Lung (tissue), 17 donors: ENCODE measurements at places on chromosomes 11 and 22. TPM values are rescaled to one million over a fixed set of nuclear protein-coding genes. Genes with fewer than 3 reads are reported as not detected.
A peak's percentile ranks its signal among the peaks of the same experiment; 100 is the strongest.

DNA sequence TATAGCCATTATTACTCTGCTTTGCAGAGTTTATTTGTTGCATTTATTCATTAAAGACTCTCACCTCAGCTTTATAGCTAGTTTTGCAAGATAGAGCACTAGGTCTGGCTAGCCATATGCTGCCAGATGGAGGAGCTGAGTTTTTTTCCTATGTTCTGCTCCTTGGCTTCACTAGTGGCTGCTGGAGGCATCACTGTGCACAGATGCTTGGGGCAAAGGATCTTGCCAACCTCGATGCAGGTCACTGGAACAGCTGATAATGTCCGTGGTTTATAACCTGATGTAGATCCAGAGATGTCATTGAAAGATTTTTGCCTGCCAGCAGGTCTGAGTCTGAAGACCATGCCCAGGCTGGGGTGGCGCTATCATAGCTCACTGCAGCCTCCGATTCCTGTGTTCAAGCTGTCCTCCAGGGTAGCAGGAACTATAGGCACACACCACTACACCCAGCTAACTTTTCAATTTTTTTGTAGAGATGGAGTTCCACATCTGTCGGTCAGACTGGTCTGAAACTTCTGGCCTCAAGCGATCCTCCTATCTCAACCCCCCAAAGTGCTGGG lies 63.2 kb downstream of the PACS1 start:
- no peak overlapping the region for H3K4me3 ChIP-seq
- no peaks in the 10 kb centered on the region for H3K36me3 ChIP-seq
- DNase-seq: no peak
- H3K27me3 ChIP-seq: no peaks in the 10 kb centered on the region

TREH gene
- total RNA-seq: 0.17 TPM

SEC14L6 gene
- 3.4 TPM for total RNA-seq

- no peaks in the 10 kb centered on the region for H3K36me3 ChIP-seq
- no peaks in the 10 kb centered on the region for H3K27me3 ChIP-seq
- no peaks in the 10 kb centered on the region for H3K4me1 ChIP-seq
- no peak for DNase-seq
Measured at GRCh38 chr11:12229450-12230229, 119.2 kb downstream of the MICAL2 start.

GRCh38 chr22:49092716-49093115 lies 735.0 kb downstream of the BRD1 start:
- H3K27ac ChIP-seq: no peak overlapping the region
- no peaks in the 10 kb centered on the region for H3K27me3 ChIP-seq
- no peak overlapping the region for H3K4me3 ChIP-seq
- DNase-seq: no peak
- H3K36me3 ChIP-seq: no peaks in the 10 kb centered on the region
- no peaks in the 10 kb centered on the region for H3K4me1 ChIP-seq

DCDC1 gene
- 8.9 TPM for total RNA-seq

- H3K27me3 ChIP-seq: no peaks in the 10 kb centered on the region
- H3K4me1 ChIP-seq: no peaks in the 10 kb centered on the region
- peaks cover 22% of the 10 kb centered on the region for H3K36me3 ChIP-seq
- DNase-seq: no peak
- H3K4me3 ChIP-seq: no peak overlapping the region
Measured at GRCh38 chr22:27906241-27906640, 12.8 kb downstream of the PITPNB start.

DNA sequence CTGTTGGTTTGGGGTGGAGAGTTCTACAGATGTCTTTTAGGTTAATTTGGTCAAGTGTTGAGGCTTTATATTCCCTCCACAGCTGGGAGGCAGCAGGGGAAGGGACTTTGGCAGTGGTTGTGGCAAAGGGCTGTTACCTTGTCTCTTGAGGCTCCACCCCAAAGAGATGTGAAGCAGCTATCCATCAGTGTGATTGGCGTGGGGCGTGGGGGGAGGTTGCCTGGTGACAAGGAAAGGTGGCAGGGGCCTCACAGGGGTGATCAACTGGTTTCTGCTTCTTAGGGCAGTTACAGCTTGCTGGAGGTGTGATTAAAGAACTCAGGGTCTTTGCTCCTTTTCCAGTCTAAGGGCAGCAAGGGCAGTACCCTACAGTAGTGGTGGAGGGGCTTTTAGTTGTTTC lies 59.3 kb downstream of the FANCF start:
- H3K27ac ChIP-seq: no peak overlapping the region
- no peaks in the 10 kb centered on the region for H3K27me3 ChIP-seq
- no peaks in the 10 kb centered on the region for H3K4me1 ChIP-seq
- no peak overlapping the region for H3K4me3 ChIP-seq

DNA sequence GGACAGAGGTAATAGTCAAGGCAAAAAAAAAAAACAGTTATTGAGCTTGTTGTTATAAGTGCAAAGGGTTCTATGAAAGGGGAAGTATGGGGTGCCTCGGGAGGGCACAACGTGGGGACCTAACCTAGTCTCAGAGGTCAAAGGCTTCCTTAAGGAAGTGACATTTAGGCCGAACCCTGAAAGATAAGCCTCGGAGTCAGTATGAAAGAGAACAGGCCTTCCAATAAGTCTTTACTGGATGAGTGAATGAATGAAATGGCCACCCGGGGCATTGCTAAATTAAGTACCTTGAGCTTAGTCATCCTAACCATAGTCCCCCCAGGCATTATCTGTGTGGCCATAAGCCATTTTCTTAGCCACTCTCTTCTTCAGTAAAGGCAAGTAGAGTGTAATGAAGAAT lies 19.7 kb downstream of the FLI1 start:
- H3K27me3 ChIP-seq: no peaks in the 10 kb centered on the region
- DNase-seq: no peak
- no peaks in the 10 kb centered on the region for H3K36me3 ChIP-seq
- no peak overlapping the region for H3K4me3 ChIP-seq
- H3K27ac ChIP-seq: peak overlapping the region; percentile 56

DNA sequence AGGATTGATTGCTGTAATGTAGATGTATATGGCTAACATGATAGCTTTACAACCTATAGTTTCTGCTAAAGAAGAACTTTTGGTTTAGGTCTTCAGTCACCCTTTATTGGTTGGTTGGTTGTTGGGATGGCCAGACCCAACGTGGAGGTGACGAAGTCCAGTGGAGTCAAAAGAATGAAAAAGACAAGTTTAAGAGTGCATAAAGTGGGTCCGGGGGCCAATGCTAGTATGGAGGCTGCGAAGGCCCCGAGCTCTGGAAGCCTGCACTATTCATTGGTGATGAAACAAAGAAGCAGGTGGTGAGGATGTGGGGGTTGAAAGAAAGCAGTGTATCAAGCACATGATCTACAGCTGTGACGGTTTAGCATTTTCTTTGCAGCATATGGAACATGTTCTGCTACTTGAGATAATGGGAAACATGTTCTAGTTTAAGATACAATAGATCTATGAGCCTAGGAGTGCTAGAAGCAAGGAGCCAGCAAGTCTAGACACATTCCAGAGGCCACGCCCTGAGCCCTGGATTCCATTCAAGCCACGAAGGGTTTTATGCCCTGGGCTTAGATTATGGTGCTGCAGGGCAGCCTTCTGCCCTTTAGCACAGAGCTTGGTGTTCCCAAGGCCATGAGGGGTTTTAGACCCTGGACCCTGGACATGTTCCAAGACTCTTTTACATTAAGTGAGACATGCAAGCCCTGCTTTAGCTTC lies 6.3 kb downstream of the TCP11L1 start:
- H3K27ac ChIP-seq: no peak overlapping the region
- DNase-seq: no peak
- H3K4me1 ChIP-seq: peaks cover 2% of the 10 kb centered on the region
- no peaks in the 10 kb centered on the region for H3K27me3 ChIP-seq
- no peak overlapping the region for H3K4me3 ChIP-seq

GRCh38 chr11:117523680-117524079 lies 196.0 kb downstream of the CEP164 start:
- DNase-seq: no peak

DNA sequence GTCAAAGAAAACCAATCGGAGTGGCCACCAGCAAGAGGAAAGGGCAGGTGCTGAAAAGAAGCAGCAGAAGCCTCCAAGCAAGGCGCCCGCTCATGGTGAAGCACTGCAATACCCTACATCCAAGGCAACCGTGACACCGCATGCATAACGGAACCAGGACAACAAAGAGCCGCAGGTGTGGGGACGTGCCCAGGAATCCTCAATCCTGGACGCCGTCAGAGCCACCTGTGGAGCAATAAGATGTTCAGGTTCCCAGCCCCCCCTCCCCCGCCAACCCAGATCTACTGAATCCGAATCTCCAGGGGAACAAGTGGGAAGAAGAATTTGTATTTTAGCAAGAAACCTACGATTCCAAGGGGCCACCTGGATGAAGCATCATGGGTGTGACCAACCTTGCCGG lies 70.8 kb downstream of the SHANK2 start:
- H3K27ac ChIP-seq: no peak overlapping the region
- no peaks in the 10 kb centered on the region for H3K27me3 ChIP-seq
- peaks cover 3% of the 10 kb centered on the region for H3K36me3 ChIP-seq
- H3K4me1 ChIP-seq: no peaks in the 10 kb centered on the region
- H3K4me3 ChIP-seq: no peak overlapping the region
- no peak for DNase-seq

NEU3 gene
- total RNA-seq: 10.5 TPM

DNA sequence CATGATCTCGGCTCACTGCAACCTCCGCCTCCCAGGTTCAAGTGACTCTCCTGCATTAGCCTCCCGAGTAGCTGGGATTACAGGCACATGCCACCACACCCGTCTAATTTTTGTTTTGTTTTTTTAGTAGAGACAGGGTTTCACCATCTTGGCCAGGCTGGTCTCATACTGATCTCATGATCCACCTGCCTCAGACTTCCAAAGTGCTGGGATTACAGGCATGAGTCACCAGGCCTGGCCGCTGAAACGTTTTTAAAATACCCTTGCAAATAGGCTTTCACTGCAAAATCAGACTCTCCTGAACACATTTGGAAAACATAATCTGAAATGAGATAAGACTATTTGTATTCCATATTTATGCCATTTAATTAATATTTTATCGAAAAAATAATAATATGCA lies 826.1 kb upstream of the CNTN5 start:
- no peak overlapping the region for H3K4me3 ChIP-seq
- no peak overlapping the region for H3K27ac ChIP-seq
- DNase-seq: no peak
- no peaks in the 10 kb centered on the region for H3K4me1 ChIP-seq
